T-cell (primary cell): ENCODE measurements at places on chromosomes 4 and X. TPM values are rescaled to one million over a fixed set of nuclear protein-coding genes. Genes with fewer than 3 reads are reported as not detected.

DNA sequence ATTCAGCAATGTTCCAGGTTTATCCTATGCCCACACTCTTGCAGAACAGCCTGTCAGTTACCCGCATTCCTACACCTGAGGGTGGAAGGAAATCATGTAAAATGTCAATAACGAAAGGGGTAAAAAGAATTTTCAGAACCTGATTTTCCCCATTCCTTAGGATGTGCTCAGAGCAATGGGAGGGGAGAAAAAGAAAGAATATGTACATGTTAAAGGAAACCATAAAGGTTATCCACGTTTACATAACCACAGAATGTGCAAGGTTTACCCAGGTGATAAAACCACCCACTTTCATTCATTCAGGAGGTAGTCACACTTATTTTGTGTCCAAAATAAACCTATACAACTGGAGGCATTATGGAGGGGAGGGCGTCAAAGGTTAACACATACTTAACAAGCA lies 335.5 kb downstream of the ZNF674 start:
- DNase-seq: no peak

DNA sequence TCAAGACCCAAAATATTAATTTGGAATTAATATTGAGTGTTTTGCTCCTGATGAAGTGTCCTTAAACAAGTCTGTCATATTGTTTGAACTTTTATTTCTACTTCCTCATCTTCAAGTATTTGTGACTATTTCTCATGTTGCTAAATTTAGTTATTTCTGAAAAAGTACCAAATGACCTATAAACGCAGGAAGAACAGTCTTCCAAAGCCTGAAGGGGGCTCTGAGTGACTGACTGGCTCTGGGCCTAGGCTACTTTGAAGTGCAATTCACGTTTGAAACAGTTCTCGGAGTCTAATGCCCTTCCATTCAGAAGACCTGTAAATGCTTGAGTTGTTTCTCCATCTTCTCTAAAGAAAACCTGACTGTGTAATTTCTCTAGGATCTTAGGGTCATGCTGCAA lies 26.5 kb downstream of the GALNT7 start:
- no peak for DNase-seq

- no peak for DNase-seq
Observed at GRCh38 chrX:102958794-102959193, 21.7 kb downstream of the RAB40AL start.

DNA sequence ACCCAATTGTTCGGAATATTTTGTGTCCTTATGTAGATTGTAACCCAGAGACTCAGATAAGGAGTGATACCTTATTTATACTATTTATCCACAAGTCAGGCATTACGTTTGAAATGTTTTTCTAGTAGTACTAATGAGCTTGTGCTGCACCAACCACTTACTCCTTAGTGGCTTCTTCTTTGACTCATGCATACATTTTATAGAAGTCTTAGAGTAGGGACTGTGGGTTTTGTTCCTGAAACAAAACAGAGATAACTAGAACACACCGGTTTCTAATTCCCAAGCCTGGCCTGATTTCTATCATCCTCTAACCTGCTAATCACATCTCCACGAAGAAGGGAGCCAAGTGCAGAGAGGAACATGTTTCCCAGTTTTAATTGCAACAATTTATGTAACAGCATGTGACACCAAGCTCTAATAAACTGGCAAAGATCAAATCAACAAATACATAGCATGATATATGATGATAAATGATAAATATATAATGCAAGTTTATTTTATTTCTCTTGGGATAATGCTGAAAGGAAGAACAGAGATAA lies 32.3 kb downstream of the MGARP start:
- no peak for DNase-seq

GRCh38 chr4:3771939-3772495 lies 5.8 kb downstream of the ADRA2C start:
- DNase-seq: no peak

DNA sequence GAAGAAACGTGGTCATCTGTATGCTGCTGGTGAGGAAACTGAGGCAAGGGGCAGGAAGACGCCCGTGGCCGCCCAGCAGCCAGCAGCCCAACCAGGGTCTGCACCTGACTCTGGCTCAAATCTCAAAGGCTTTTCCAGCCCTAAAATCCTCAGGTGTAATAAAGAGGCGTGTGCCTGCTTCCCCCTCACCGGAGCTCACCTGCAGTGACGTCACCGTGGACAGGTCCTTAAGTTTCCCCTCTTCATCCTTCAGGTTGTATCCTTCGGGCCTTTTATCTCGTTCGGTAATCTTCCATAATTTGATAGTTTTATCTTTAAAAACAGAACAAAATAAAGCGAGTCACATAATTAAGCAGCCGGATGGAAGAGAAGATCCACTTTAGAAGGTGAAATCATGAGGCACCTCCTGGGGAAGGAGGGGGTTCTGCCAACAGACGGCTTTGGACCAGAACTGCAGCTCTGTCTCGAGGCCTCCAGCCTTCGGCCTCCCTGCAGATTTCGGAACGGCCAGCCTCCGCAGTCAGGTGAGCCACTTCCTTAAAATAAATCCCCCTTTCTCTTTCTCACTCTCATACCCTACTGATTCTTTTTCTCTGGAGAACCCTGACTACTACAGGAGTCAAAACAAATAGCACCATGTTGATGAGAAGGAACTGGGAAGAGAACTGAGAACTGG lies 96.7 kb downstream of the PPP2R2C start:
- DNase-seq: no peak

DNA sequence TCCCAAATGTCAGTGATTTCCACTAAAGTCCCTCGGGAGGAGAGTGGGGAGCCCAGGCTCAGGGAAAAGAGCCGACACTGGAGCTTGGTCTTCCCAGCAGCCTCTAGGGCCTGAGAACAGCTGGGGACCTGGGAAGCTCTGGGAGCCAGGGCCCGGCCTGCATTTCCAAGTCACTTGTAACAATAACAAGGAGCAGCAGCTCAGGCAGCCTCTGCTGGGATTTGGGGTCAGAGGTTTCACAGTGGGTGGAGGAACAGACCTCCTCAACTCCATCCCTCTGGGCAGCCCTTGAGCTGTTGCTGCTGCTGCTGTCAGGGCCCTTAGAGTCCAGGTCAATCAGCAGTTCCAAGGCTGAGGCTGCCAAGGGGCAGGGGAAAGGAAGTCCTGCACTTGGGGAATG lies 11.1 kb downstream of the STARD8 start:
- no peak for DNase-seq

DNA sequence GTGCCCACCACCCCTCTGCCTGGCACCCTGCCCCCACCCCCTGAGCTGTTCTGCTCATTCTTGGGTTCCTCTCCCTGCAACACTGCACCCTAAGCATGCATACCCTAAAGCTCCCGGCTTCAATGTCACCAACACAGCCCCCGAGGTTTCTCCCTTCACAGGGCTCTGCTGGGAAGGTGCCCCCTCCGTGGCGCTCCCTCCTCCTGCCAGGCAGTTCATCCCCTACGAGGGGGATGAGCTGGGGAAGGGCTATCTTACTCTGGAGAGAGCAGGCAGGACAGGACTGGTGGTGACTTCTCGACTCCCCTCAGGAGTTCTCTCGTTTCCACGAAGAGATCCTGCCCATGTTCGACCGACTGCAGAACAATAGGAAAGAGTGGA lies 6.5 kb downstream of the ATP5ME start:
- DNase-seq: no peak

DNA sequence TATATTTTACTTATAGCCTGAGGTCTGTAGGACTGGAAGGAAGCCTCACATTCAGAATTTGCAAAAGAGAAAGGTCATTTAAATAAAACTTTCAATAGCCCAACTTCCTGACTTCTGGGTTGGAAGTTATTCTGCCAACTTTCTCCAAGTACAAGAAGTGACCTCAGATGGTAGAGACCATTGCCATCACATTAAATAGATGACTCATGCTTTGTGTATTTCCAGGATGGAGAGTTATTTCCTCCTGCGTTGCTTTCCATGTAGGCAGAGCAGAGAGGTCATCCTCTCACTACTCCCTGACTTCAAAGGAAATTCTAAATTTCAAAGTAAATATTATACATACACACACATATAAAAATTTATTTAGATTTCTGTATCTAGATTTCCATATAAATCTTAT lies 73.0 kb upstream of the NR3C2 start:
- DNase-seq: no peak

- DNase-seq: no peak
Observed at GRCh38 chrX:110004731-110005369, 1.9 kb downstream of the TMEM164 start.

DNA sequence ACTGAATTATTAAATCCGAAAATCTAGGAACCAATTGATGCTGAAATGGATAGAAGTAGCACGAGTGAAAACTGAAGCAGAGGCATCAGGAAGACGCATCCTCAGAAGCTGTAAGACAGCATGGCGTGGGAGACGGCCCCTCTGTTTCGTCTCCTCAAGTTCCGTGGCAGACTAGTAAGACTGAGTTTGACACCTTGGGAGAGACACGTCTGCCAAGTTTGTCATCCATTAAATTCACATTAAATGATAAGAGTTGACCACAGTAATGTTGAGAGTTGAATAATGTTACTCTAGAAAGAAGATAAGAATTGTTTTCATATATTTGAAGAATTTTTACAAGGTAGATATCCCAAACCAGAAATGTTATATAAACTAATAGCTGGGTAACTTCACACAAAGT lies 736.1 kb upstream of the FRG1 start:
- no peak for DNase-seq

- DNase-seq: no peak
Observed at GRCh38 chr4:19164334-19164733, 1087.4 kb upstream of the SLIT2 start.

DNA sequence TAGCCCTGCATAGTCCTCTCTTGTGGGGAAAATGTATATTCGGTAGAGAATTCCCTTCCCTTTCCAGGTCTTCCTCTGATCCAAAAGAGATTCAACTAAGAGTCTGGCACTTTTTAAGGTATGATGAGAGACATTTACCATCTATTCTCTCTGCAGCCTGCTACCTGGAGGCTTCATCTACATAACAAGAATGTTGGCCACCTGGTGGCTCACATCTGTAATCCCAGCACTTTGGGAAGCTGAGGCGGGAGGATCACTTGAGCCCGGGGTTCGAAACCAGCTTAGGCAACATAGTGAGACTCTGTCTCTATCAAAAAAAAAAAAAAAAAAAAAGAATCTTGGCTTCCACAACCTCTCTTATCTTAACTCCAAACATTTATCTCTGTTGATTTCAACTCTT lies 40.4 kb upstream of the NOCT start:
- DNase-seq: no peak

- DNase-seq: no peak
Observed at GRCh38 chrX:39176105-39176504, 374.8 kb downstream of the MID1IP1 start.

DNA sequence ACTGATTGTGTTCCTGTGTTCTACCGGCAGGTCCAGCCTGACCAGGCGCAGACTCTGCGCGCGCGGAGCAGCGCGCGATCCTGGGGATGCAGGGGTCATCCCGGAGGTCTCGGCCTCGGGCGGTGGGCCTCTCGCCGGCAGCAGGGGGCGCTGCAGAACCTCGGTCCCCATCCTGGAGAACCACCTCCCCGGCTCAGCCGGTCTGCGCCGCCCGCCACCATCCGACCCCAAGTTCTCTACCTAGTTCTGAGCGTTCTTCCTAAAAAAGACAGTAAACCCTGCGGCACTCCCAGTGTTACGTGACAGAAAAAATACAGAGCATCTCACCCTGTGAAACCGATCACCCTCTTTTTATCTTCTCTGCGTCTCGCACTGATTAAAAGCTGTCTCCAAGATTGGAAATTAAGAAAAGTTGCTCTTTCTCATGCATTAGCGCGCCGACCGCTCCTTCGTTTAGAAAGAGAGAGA lies 1.6 kb downstream of the TRPC3 start:
- peak; percentile 83 for DNase-seq

DNA sequence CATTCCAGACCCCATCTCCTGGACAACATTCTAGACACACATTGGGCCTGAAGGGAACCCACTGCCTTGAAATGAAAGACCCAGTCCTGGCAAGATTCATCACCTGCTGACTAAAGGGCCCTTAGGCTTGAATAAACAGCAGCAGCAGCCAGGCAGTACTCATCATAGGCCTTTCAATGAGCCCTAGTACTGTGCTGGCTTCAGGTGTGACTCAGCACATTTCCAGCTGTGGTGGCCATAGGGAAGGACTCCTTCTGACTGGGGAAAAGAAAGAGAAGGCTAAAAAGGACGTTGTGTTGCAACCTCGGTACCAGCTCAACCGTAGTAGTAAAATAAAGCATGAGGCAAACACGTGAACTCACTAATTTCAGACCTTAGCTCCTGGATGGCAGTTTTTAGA lies 344.0 kb downstream of the ACTRT1 start:
- DNase-seq: no peak

DNA sequence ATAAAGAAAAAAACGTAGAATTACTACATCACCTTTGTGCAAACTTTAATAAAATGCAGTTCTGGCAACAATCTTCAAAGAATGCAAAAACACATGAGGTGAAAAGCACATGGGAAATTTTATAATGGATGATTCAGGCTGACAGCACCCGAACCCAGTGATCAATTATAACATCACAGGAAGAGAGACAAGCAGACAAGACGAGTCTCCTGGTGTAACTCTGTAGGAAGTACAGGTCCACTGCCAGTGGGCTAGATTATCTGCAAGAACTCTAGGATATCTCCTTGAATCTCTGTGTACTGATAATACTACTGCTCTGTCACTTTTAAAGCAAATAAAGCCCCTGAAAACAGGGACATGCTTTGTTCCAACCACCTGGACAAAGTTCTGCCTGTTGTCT lies 58.9 kb upstream of the NXF3 start:
- DNase-seq: no peak

The NOX1 gene
- not detected for total RNA-seq

The PIM2 gene
- total RNA-seq: 160 TPM

The TFE3 gene
- 35.6 TPM for total RNA-seq

The ARX gene
- total RNA-seq: not detected

The ZNF732 gene
- total RNA-seq: not detected

The RAB9B gene
- 0.41 TPM for total RNA-seq

The CT55 gene
- total RNA-seq: not detected

The ADAMTS3 gene
- not detected for total RNA-seq

The TMSB15B gene
- total RNA-seq: 9.1 TPM

The RIBC1 gene
- 1.5 TPM for total RNA-seq

The SMIM31 gene
- not detected for total RNA-seq
